Motor neuron (in vitro differentiated cells): ENCODE measurements at places on chromosomes 11 and 22. TPM values are rescaled to one million over a fixed set of nuclear protein-coding genes. Genes with fewer than 3 reads are reported as not detected.

The OR52N4 gene
- 0.27 and 0.54 TPM in 2 replicates for total RNA-seq

The OR10A2 gene
- total RNA-seq, result 0.68 and 0.94 TPM in 2 replicates

The OR2AT4 gene
- total RNA-seq, result under 0.01 and 0.15 TPM in 2 replicates

GRCh38 chr22:29089507-29089906, 16.7 kb downstream of the KREMEN1 start:
- ATAC-seq, result no peak

- peak; percentile 45 for ATAC-seq
Observed at GRCh38 chr11:27184458-27185312, 144.1 kb downstream of the BBOX1 start.

- peak; percentile 45 for ATAC-seq
Observed at GRCh38 chr11:47348859-47349258, 3.6 kb downstream of the MYBPC3 start.

- no peak for ATAC-seq
Observed at GRCh38 chr11:106159836-106160235, 82.4 kb downstream of the AASDHPPT start.

DNA sequence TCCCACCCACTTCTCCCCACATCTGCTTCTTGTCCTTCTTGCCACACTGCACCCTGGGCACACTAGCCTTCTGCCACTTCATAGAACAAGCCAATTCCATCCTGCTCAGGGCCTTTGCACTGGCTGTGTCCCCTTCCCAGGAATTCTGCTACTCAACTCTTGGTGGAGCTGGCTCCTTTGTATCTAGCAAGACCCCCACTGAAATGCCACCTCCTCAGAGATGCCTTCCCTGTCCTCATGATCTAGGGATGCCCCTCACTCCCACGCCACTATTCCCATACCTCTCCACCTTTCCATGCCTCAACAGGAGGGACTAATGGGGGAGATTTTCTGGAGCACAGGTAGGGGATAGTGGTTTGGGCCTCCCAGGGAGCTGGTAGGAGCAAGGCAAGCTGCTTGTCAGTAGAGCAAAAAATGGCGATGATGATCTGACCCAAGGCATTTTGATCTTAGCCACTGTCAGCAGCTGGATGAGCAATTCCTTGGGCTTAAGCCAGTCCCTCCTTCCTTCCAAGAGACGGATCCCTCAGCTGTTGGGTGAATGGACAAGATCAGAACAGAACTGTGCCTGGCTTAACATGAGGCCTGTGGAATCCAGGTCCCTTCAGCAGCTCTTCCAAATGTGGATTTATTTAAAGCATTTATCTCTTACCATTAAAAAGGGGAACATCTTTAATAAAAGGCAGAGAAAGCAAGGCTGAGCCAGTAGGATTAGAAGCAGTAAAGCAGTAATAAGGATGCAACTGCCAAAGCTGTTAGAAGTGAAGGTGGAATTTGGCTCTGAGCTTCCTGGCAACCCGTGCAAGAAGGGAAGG, 4.0 kb upstream of the PRDM11 start:
- ATAC-seq, result no peak

- ATAC-seq, result no peak
Observed at GRCh38 chr11:125165843-125166763, 1.6 kb downstream of the PKNOX2 start.
